ENCODE measurements at places on chromosomes 1 and 21. TPM values are rescaled to one million over a fixed set of nuclear protein-coding genes. Genes with fewer than 3 reads are reported as not detected.

The HAX1 gene
- 100 TPM for total RNA-seq

The CFHR5 gene
- not detected for total RNA-seq

The CLIC6 gene
- total RNA-seq, result not detected

The MAB21L3 gene
- total RNA-seq, result not detected

The STYXL2 gene
- total RNA-seq, result not detected

The LIN28A gene
- total RNA-seq, result not detected

The B3GALT2 gene
- total RNA-seq, result not detected

The CENPF gene
- total RNA-seq, result 87.6 TPM

The TNFRSF1B gene
- total RNA-seq, result 0.54 TPM

The C1orf210 gene
- total RNA-seq, result not detected

The GRHL3 gene
- total RNA-seq, result 0.65 TPM

The ASB17 gene
- not detected for total RNA-seq

The SUSD4 gene
- total RNA-seq, result 0.75 TPM

The RHBG gene
- not detected for total RNA-seq

The TRNAU1AP gene
- 25.8 TPM for total RNA-seq

The HHAT gene
- total RNA-seq, result 2.1 TPM

The DRAXIN gene
- total RNA-seq, result 0.05 TPM

The VAV3 gene
- 1.4 TPM for total RNA-seq

The SPRR2E gene
- not detected for total RNA-seq

The S100A7A gene
- total RNA-seq, result not detected

The CCDC190 gene
- not detected for total RNA-seq

The CFHR3 gene
- total RNA-seq, result 0.32 TPM

The FAM177B gene
- total RNA-seq, result not detected

The OR2G6 gene
- total RNA-seq, result not detected

The FCRLA gene
- total RNA-seq, result not detected

The RXFP4 gene
- total RNA-seq, result not detected

The MANEAL gene
- total RNA-seq, result 26.9 TPM

The UBE4B gene
- total RNA-seq, result 14.8 TPM

The SYNC gene
- 13.9 TPM for total RNA-seq

The RORC gene
- not detected for total RNA-seq

The AIM2 gene
- total RNA-seq, result not detected

The CRYAA gene
- total RNA-seq, result not detected

The CACNA1S gene
- not detected for total RNA-seq

The NEK2 gene
- total RNA-seq, result 47.4 TPM

The GPR61 gene
- total RNA-seq, result not detected

The LCE2C gene
- total RNA-seq, result not detected

The TNN gene
- total RNA-seq, result not detected

The MLLT11 gene
- total RNA-seq, result 16.9 TPM

The RHOU gene
- total RNA-seq, result 4.3 TPM

The KPRP gene
- not detected for total RNA-seq

The HPDL gene
- total RNA-seq, result 3.0 TPM

The KRTAP10-9 gene
- not detected for total RNA-seq

The SMYD2 gene
- total RNA-seq, result 27.3 TPM

The POGK gene
- total RNA-seq, result 28.0 TPM

The OR2T29 gene
- not detected for total RNA-seq

The GBP6 gene
- total RNA-seq, result not detected

The CLCNKB gene
- total RNA-seq, result 0.17 TPM

The RBM8A gene
- 213 TPM for total RNA-seq

Measured in A549 treated with ZK216348 at 1 μM for 4 hours (cell line).